ENCODE measurements at places on chromosomes 6 and 20.

DNA sequence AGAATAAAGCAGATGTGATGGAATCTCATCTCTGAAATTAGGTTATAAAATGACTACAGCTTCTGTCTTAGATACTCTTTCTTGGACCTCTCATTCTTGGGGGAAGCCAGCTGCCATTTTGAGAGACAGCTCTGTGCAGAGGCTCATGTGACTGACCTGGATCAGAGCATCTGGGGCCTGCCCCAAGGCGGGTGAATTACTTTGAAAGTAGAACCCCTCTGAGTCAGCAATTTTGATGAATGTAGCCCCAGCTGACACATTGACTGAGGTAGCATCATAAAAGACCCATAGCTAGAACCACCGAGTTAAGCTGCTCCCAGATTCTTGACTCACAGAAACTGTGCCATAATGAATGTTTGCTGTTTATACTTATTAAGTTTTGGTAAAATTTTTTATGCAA lies 124.5 kb downstream of the THEMIS start:
- no peaks in the 10 kb centered on the region for H3K27me3 ChIP-seq
- H3K4me3 ChIP-seq = no peak overlapping the region
- DNase-seq = no peak

DNA sequence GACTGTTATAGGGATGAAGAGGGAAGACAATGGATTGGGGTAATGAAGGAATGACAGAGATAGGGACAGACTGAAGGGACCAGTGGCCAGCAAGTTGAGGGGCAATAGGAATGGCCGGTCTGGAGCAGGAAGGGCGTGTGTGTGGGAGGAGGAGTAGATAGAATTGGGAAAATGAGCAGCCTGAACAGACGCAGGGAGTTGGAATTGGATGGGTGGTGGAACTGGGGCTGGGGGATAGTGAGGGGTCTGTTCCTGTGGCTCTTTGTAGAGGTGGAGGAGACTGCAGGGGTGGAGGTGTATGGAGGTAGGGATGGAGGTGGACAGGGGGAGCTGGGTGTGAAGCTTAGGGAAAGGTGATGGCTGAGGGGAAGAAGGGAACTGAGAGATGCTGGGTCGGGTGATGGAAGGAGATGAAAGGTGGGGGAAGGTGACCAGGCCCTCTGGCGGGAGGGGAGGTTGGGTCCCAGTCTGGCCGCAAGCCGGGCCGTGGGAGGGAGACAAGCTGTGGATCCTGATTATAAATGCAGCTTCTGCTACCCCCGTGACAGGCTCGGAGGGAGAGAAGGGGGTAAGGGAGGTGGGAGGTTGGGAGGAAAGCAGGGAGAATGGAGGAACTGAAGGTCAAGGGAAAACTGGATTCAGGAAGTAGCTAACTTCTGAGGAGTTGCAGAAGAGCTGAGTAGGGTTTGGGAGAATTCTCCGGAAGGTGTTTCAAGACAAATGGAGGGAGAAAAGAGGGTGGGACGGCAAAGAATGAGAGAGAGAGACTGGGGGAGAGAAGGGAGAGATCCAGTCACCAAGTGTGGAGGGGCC lies 5.2 kb downstream of the SYNGAP1 start:
- peaks cover 35% of the 10 kb centered on the region for H3K4me1 ChIP-seq
- H3K36me3 ChIP-seq = no peaks in the 10 kb centered on the region
- H3K27ac ChIP-seq = peak overlapping the region; percentile 92
- H3K4me3 ChIP-seq = peak overlapping the region; percentile 64

DNA sequence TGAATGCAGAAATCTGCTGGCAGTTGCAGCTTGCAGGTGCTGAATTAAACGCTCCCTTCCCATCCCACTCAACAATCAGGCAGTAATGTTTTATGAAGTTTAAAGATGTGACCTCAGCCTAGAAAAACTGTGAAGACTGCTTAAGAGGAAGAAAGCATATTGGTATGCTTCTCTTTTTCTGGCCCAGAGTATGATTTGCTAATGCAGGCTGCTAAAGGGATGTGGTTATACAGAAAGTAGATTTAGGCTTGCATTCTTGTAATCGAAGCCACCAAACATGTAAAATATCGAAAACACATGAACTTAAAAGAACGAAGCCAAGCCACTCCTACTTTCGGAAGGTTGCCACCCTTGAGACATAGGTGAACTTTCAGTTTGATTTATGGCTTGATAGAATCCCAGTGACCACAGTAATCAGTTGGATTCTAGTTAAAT lies 40.7 kb downstream of the MAP3K5 start:
- peaks cover 41% of the 10 kb centered on the region for H3K4me1 ChIP-seq
- peak overlapping the region; percentile 52 for H3K27ac ChIP-seq
- H3K27me3 ChIP-seq = no peaks in the 10 kb centered on the region
- no peaks in the 10 kb centered on the region for H3K36me3 ChIP-seq
- no peak for DNase-seq
- H3K4me3 ChIP-seq = no peak overlapping the region

GRCh38 chr20:57034001-57034400 lies 232.4 kb downstream of the BMP7 start:
- no peaks in the 10 kb centered on the region for H3K4me1 ChIP-seq
- no peak overlapping the region for H3K27ac ChIP-seq
- DNase-seq = no peak
- no peak overlapping the region for H3K4me3 ChIP-seq
- H3K27me3 ChIP-seq = peaks cover 25% of the 10 kb centered on the region

DNA sequence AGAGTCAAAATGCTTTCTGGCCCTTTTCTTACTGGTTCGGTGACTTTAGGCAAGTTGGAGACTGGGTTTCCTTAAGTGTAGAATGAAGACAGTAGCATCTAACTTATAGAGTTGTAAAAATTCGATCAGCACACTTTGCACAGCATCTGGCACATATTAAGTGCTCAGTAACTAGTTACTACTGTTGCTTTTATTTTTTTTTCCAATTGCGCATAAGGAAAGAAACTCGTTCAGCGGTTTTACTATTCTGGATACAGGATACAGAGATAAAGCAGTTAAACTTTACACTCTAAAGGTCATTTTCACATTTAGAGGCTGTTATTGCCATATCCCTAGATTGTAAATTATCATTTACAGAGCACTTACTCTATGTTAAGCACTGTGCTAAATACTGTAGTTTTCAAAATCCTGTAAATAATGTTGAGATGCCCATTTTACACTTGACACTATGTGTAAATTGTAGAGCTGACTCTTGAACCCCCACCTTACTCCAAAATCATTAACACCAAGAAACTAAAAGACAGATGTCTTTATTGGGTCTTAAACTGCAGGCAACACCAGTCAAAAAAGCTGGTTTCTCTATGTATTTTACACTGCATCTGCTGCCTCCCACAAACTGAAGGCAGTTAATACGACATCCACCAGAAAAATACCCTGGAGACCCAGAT lies 886 bp downstream of the ROMO1 start:
- DNase-seq = no peak
- H3K4me3 ChIP-seq = peak overlapping the region; percentile 69
- peaks cover 17% of the 10 kb centered on the region for H3K4me1 ChIP-seq
- H3K36me3 ChIP-seq = peaks cover 53% of the 10 kb centered on the region
- H3K27me3 ChIP-seq = no peaks in the 10 kb centered on the region
- peak overlapping the region; percentile 87 for H3K27ac ChIP-seq

DNA sequence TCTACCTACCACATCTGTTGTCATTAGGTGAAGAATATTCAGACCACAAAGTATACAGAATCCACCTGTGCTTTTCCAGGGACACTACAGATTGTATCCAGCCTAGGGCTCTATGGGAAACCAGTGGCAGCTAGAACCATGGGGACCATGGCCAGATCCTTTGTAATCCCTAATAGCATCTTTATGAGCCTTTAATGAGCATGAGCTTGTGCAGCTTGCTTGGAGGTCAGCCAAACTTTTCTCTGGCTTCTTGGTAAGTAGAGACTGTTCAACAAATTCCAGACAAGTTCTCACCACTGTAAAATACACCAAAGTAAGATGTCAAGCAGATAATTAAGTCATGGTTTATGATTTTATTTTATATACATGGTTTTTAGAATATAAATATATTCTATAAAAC lies 301.6 kb upstream of the ADGRB3 start:
- no peak for DNase-seq
- H3K4me3 ChIP-seq = no peak overlapping the region
- no peaks in the 10 kb centered on the region for H3K36me3 ChIP-seq
- H3K4me1 ChIP-seq = no peaks in the 10 kb centered on the region

DNA sequence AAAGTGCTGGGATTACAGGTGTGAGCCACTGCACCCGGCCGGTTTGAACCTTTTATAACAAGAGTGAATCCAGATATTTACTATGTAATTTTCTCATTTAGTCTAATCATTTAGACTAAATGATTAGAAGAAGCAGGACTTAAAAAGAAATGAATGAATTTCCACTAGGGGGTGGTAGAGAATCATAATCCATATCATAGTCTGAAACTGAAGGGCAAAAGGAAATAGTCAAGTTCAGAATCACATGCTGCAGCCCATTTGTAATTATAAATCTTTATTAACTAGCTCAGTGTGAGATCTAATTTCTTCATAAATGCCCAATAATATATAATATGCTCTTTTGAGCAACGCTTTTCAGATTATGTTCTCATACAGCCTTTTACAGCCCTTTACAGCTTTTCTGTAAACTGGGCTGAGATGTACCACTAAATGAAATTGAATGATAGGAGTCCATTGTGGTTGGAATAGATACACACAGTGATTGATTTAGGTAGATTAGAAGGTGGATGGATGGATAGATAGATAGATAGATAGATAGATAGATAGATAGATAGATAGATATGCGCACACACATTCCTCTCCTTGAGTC lies 31.8 kb downstream of the PSMB9 start:
- H3K27me3 ChIP-seq = no peaks in the 10 kb centered on the region
- DNase-seq = no peak
- no peak overlapping the region for H3K27ac ChIP-seq
- H3K36me3 ChIP-seq = no peaks in the 10 kb centered on the region

DNA sequence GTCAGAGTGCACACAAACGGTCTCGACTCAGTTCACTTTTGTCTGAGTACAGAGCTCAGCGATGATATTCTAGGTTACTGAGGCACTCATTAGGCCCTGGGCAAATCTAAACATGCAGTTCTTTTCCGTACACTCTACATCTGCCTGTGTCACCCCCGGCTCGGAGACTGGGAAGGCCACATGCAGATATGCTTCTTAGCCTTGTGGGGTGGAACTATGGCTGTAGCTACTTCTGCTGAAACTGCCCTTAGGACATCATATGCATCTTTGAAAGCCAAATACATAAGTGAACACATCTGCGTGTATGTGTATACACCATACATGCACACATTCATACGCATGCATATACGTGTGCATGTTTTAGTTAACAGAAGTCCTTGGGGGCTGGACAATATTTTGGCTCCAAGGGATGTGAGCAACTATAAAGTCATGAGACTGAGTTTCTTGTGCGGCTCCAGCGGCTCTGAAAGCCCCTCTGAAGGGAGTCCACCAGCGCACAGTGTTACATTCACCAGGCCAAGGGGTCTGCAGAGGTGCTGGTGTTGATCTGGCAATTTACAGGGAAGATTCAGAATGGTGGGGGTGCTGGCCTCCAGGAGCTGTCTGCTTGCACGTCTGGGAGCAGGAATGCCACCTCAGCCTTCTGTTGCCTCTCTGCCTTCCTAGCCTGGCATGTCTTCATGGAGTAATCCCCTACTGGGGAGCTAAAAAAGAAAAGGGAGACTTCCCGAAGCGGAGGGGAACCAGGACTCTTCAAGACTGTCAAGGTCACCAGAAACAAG lies 31.6 kb downstream of the PSMG4 start:
- H3K27ac ChIP-seq = no peak overlapping the region
- H3K36me3 ChIP-seq = no peaks in the 10 kb centered on the region
- no peak for DNase-seq
- no peaks in the 10 kb centered on the region for H3K4me1 ChIP-seq

DNA sequence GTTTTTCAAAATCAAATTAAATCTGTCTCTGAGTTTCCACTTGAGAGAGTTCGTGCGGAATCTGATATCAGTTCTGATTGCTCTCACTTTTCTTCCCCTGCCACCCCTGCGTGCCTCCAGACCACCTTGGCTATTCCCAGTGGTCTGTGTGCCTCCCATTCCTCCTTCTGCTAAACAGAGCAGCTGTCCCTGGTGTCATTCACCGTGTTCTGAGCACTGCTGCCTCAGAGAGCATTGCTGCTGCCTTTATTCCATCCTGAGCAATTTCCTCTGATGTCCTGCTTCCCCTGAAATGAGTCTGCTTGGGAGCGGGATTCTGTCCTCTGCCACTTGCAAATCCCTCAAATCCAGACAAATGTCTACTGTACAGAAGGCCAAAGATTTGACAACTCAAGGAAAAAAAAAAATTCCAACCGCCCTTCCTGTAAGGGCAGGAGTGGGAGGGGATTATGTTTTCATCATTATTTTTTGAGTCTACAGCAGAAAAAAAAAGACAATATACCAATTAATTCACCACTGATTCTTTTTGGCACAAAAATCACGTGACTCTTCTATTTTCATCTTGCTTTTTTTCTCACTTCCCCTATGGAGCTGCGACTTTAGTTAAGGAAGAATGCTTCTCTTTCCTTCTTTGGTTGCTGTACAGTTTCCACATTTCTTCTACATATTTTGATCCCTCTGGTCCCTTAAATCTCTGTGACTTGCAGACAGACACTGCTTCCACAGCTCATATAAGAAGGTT lies 833.0 kb downstream of the EPHA7 start:
- H3K27me3 ChIP-seq = no peaks in the 10 kb centered on the region
- DNase-seq = no peak
- no peak overlapping the region for H3K27ac ChIP-seq
- H3K4me1 ChIP-seq = no peaks in the 10 kb centered on the region
- no peaks in the 10 kb centered on the region for H3K36me3 ChIP-seq

DNA sequence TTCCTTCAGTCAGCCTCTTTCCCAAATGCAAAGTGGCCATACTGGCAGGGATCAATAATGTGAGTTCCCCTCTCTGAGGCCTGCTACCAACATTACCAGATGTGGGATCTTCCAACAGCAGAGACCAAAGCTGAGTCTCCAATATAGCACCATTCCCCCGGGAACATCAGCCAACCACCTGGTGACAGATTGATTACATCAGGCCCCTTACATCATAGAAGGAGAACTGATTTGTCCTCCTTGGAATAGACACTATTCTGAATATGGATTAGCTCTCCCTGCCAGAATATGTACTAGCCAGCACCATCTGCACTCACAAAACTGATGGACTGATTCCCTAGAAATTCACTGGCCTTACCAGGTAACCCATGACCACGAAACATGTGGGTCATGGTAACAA lies 61.9 kb upstream of the CARMIL1 start:
- no peaks in the 10 kb centered on the region for H3K36me3 ChIP-seq
- no peak overlapping the region for H3K4me3 ChIP-seq
- H3K27me3 ChIP-seq = no peaks in the 10 kb centered on the region
- H3K4me1 ChIP-seq = no peaks in the 10 kb centered on the region
- no peak for DNase-seq
- no peak overlapping the region for H3K27ac ChIP-seq

- no peak overlapping the region for H3K27ac ChIP-seq
- DNase-seq = no peak
- H3K4me1 ChIP-seq = no peaks in the 10 kb centered on the region
- H3K27me3 ChIP-seq = no peaks in the 10 kb centered on the region
- H3K36me3 ChIP-seq = no peaks in the 10 kb centered on the region
These were observed 94.0 kb downstream of the ADGRG6 start for GRCh38 chr6:142395768-142396231.

DNA sequence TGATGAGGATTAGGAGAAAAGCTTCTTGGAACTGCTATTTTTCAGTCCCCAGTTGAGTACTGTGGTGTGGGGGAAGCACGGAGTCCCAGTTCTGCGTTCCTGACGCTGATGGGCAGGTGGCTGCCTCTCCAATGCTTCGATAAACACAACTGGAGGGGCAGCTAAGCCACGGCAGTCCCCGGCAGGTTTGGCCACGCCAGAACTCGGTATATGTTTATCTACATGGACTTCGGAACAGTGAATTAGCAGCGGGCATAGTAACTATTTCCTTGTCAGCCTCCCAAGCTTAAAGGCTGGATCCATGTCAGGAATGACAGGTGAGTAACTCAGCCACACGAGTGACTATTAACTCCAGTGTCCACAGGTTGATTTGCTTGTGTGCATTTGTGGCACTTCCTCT lies 354.4 kb downstream of the ZFAND3 start:
- H3K4me3 ChIP-seq = no peak overlapping the region
- H3K36me3 ChIP-seq = peaks cover 18% of the 10 kb centered on the region
- H3K4me1 ChIP-seq = no peaks in the 10 kb centered on the region
